Hematopoietic multipotent progenitor cell (in vitro differentiated cells): ENCODE measurements at places on chromosomes 12 and 14. TPM values are rescaled to one million over a fixed set of nuclear protein-coding genes. Genes with fewer than 3 reads are reported as not detected.

- no peak for DNase-seq
These were observed 38.0 kb downstream of the GRIP1 start for GRCh38 chr12:66640691-66641460.

GRCh38 chr14:24277606-24278321 is 6.4 kb upstream of the RABGGTA start:
- DNase-seq = no peak

- no peak for DNase-seq
These were observed 47.4 kb downstream of the CALM1 start for GRCh38 chr14:90444077-90444696.

DNA sequence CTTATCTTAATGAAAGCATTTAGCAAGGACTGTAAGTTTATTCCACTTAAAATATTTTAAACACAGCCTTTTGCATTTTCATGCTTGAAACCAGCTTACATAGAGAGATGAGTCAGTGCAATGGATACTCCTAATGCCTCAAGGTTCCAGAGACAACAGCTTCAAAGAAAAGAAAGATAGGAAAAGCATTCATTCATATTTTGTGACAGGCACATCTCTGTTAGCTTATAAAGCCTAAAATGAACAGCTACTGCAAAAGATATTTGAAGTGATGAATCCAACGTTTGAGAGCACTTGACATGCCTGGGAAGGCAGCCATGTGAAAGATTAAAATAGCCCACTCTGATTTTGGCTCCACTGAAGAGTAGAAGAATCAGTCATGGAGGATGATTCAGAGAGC is 814.5 kb downstream of the RPS29 start:
- no peak for DNase-seq

The TAS2R46 gene
- total RNA-seq = 4.8 TPM

DNA sequence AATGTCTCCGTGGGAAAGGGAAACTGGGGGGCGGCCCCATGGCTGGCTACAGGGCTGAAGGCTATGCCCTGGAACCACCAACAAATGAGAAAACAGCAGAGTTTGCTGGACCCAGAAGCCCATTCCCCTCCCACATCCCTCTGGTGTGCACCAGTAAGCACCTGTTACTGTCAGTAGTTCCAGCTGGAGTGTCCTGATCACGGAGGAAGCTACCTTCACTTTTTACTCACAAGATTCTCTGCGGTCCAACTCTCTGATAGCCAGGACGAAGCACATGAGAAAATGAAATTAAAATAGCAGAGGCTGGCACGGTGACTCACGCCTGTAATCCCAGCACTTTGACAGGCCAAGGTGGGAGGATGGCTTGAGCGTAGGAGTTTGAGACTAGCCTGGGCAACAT is 22.7 kb upstream of the MEG3 start:
- no peak for DNase-seq
